ENCODE measurements at places on chromosomes 1 and 21. TPM values are rescaled to one million over a fixed set of nuclear protein-coding genes. Genes with fewer than 3 reads are reported as not detected.

GRCh38 chr1:145997718-145998023 lies 1.3 kb upstream of the TXNIP start:
- H3K36me3 ChIP-seq: peaks cover 36% of the 10 kb centered on the region
- no peak overlapping the region for H3K27ac ChIP-seq
- DNase-seq: no peak
- H3K27me3 ChIP-seq: no peaks in the 10 kb centered on the region
- peaks cover 19% of the 10 kb centered on the region for H3K4me1 ChIP-seq

DNA sequence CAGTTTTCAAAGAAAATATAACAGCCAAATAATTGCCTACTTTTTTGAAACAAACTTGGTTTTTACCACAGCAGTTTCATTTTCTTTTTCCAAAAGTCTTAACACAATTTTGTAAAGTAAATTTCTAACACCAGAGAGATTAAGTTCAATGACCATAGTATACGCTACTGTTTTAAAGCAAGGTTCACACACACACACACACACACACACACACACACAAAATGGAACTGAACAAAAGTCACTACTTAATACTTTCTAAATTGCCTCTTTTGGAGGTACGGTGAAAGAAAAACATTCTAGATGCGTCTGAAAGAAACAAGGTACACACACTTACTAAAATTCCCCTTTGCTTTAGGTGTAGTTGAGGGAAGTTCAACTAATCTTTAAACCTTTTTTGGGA lies 30.1 kb downstream of the C21orf91 start:
- no peak for DNase-seq
- no peaks in the 10 kb centered on the region for H3K36me3 ChIP-seq
- no peaks in the 10 kb centered on the region for H3K27me3 ChIP-seq

- H3K4me1 ChIP-seq: no peaks in the 10 kb centered on the region
- no peak for DNase-seq
- H3K36me3 ChIP-seq: no peaks in the 10 kb centered on the region
- no peak overlapping the region for H3K4me3 ChIP-seq
These were observed 149.0 kb downstream of the TOMM20 start for GRCh38 chr1:234979296-234980279.

GRCh38 chr1:87106867-87107266 lies 192.4 kb downstream of the HS2ST1 start:
- no peaks in the 10 kb centered on the region for H3K4me1 ChIP-seq
- H3K4me3 ChIP-seq: no peak overlapping the region
- no peaks in the 10 kb centered on the region for H3K27me3 ChIP-seq
- no peaks in the 10 kb centered on the region for H3K36me3 ChIP-seq
- no peak for DNase-seq

- H3K36me3 ChIP-seq: no peaks in the 10 kb centered on the region
- H3K4me3 ChIP-seq: no peak overlapping the region
- H3K27me3 ChIP-seq: peaks cover 9% of the 10 kb centered on the region
- no peaks in the 10 kb centered on the region for H3K4me1 ChIP-seq
These were observed 5.1 kb downstream of the CD1D start for GRCh38 chr1:158185770-158186169.

- no peaks in the 10 kb centered on the region for H3K36me3 ChIP-seq
- H3K4me3 ChIP-seq: no peak overlapping the region
- no peak overlapping the region for H3K27ac ChIP-seq
These were observed 143.7 kb downstream of the KCNT2 start for GRCh38 chr1:196464480-196464941.

- no peaks in the 10 kb centered on the region for H3K4me1 ChIP-seq
- no peak for DNase-seq
- no peaks in the 10 kb centered on the region for H3K27me3 ChIP-seq
- no peak overlapping the region for H3K27ac ChIP-seq
These were observed 223.9 kb downstream of the ST6GALNAC3 start for GRCh38 chr1:76298399-76298798.

DNA sequence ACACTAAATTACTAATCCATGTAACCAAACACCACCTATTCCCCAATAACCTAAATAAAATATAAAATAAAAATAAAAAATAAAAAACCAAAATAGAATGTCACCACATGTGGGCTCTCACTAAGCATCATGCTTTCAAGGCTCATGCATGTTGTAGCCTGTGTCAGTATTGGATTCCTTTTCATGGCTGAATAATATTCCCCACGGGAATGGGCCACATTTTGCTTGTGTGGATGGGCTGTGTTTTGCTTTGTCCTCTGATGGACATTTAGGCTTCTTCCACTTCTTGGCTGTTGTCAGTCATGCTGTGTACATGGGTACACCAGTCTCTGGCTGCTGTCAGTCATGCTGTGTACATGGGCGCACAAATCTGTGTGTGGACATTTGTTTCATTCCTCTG lies 3.2 kb downstream of the KRTAP10-6 start:
- H3K27ac ChIP-seq: no peak overlapping the region
- DNase-seq: no peak
- peaks cover 7% of the 10 kb centered on the region for H3K27me3 ChIP-seq
- H3K36me3 ChIP-seq: no peaks in the 10 kb centered on the region

DNA sequence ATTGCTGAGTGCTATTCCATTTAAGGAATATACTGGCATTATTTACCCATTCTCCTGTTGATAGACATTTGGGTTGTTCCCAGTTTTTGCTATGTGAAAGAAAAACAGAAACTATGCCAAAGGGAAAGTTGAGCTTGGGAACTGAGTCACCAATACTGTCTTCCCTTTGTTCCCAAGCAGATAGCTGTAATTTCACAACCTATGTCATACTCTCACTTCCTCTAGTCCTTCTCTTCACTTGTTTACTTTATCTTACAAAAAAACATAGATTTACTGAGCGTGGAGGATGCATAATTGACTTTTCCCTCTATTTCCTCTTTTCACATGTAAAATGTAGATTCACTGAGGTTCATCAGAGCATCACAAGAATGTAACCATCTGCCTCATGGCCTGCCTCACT lies 32.4 kb upstream of the PGBD5 start:
- H3K4me1 ChIP-seq: no peaks in the 10 kb centered on the region
- no peaks in the 10 kb centered on the region for H3K27me3 ChIP-seq
- no peak overlapping the region for H3K4me3 ChIP-seq

GRCh38 chr1:85148524-85149250 lies 52.1 kb downstream of the SYDE2 start:
- H3K4me3 ChIP-seq: no peak overlapping the region
- H3K4me1 ChIP-seq: no peaks in the 10 kb centered on the region
- H3K36me3 ChIP-seq: no peaks in the 10 kb centered on the region
- H3K27me3 ChIP-seq: no peaks in the 10 kb centered on the region

DNA sequence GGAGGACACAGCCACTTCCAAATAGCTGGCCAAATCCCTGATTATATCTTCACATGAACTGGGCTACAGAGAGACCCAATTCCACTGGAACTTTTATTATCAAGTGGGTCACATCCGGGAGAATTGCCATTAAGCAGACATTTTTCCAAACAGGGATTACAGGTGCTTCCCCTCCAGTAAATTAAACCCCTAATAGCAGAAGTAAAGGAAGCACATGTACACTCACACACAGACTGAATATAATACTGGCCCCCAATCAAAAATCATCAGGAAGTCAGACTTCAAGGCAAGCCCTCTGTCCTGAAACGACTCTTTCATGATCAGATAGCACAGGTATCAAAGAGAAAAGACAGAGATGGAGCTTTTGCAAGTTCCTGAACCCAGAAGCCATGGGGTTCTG lies 118.6 kb upstream of the PPP2R5A start:
- no peaks in the 10 kb centered on the region for H3K27me3 ChIP-seq
- H3K27ac ChIP-seq: no peak overlapping the region
- H3K4me3 ChIP-seq: no peak overlapping the region
- peaks cover 3% of the 10 kb centered on the region for H3K4me1 ChIP-seq
- DNase-seq: no peak

DNA sequence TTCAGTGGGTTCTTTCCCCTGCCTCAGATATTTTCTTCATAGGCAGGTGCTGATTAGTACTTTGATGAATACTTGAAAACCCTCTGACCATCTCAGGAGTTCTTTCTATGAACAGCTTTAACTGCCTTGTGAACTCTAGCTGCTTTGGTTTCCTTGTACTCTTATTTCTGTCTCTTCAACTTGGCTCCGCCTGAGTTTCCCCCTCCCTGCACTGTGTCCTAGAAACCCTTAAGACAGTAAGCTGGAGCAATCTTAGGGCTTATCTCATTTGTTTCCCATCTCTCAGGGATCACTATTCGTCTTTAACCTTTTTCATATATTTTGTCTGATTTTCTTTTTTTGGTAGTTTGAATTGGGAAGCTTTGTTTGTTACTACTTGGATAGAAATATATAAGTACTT lies 99.1 kb downstream of the PKN2 start:
- no peak overlapping the region for H3K4me3 ChIP-seq
- no peaks in the 10 kb centered on the region for H3K27me3 ChIP-seq
- H3K36me3 ChIP-seq: no peaks in the 10 kb centered on the region
- H3K4me1 ChIP-seq: no peaks in the 10 kb centered on the region
- no peak overlapping the region for H3K27ac ChIP-seq

The ELF3 gene
- 148 TPM for total RNA-seq

The NCMAP gene
- 6.9 TPM for total RNA-seq

The EDN2 gene
- total RNA-seq: 3.0 TPM

The HPCAL4 gene
- 3.3 TPM for total RNA-seq

All from pancreas (tissue), 10 donors.